ENCODE measurements at places on chromosomes 1 and 21.

GRCh38 chr1:177800400-177801088 is 169.3 kb downstream of the SEC16B start:
- no peak for DNase-seq

DNA sequence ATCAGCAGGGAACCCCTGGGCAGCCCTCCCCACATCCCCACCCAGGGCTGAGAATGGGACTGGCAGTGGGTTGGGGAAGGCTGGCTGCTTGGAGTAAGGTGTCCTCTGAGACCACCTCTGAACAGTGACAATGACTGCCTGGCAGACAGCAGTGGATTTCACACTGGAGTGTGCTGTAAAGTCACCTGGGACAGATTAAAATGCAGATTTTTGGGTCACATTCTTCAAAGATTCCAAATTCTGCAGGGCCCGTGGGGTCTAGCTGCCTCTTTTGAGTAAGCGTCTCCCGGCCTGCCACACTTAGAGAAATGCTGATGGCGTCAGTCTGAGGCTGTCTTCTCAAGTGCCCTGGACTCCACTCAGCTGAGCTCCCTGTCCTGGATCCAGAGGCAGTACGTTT is 164.5 kb downstream of the GRIK3 start:
- DNase-seq: no peak

DNA sequence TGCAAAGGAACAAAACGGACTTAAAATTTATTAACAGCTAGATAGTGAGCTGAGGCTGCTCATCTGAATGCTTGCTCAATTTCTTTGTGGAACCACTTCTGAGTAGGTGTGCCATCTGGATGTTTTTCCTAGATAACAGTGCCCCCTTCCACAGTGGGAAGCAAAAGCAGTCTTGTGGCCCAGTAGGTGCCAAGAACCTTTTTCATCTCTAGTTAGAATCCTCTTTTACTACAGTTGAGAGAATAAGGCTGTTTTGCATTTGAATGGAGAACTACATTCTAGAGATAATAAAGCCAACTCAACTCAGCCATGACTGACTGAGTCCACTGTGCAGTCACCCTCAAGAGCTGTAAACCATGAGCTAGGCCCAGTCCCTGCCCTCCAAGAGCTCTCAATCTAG is 13.3 kb downstream of the F3 start:
- no peak for DNase-seq

GRCh38 chr1:119966020-119966419 is 69.7 kb upstream of the ADAM30 start:
- no peak for DNase-seq

All from stomach (tissue), 19 donors.